Activated CD8-positive, alpha-beta T cell treated with anti-CD3 and anti-CD28 coated beads for 36 hours (primary cell): ENCODE measurements at places on chromosomes 2 and 18.

DNA sequence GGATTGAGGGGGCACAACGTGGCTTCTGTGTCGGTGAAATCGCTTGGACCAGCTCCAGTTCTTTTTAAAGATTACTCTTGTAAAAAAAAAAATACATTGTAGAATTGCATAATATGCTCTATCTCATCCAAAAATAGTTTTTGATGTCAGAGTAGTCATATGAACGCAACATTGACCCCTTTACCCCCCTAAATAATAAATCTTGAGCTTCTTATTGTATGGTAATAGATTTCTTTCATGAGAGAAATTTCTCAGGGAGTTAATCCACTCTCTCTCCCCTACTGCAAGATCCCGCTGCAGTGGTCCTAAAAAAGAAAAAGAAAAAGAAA lies 50.2 kb upstream of the PAIP2B start:
- H3K4me1 ChIP-seq: peaks cover 7% of the 10 kb centered on the region
- peaks cover 72% of the 10 kb centered on the region for H3K27me3 ChIP-seq
- H3K27ac ChIP-seq: no peak overlapping the region
- H3K36me3 ChIP-seq: no peaks in the 10 kb centered on the region

DNA sequence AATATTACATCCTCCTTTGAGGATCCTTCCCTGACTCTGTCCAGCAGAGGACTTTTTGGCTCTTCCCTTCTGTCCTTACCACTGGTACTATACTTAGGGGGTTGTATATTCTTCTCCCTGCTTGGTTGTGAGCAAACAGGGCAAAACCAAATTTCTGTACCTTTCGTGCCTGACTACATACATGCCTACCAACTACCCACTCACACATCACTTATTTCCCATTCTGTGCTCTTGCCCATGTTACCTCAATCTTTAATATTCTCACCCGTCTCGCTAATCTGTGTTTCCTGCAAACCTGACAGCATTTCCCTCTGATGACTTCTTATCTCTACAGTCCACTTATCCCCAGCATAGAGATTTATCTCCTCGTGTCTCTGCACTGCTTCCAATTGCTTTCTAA lies 58.6 kb downstream of the FTCDNL1 start:
- DNase-seq: no peak
- no peak overlapping the region for H3K27ac ChIP-seq
- H3K4me1 ChIP-seq: no peaks in the 10 kb centered on the region
- H3K4me3 ChIP-seq: no peak overlapping the region
- H3K36me3 ChIP-seq: no peaks in the 10 kb centered on the region

DNA sequence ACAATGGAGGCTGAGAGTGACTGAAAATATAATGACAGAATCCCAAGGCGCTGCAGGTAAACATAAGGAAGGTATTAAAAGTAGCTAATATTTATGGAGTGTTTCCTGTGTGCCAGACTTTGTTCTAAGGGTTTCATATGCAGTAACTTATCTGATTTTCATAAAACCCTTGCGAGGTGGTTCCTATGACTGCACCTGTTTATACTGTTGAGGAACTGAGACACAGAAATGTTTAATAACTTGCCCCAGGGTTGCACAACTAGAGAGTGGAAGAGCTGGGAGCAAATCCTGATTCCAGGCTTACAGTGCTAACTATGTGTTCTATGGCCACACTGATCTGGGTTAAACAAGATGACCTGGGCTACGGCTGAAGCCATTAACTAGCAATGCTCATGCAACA lies 2.4 kb downstream of the SP110 start:
- no peaks in the 10 kb centered on the region for H3K27me3 ChIP-seq
- peaks cover 49% of the 10 kb centered on the region for H3K4me1 ChIP-seq
- peak overlapping the region; percentile 90 for H3K4me3 ChIP-seq
- H3K27ac ChIP-seq: no peak overlapping the region
- no peak for DNase-seq

GRCh38 chr2:135094508-135094907 lies 42.4 kb downstream of the RAB3GAP1 start:
- peaks cover 27% of the 10 kb centered on the region for H3K36me3 ChIP-seq
- no peaks in the 10 kb centered on the region for H3K27me3 ChIP-seq
- H3K4me3 ChIP-seq: no peak overlapping the region
- H3K27ac ChIP-seq: no peak overlapping the region

DNA sequence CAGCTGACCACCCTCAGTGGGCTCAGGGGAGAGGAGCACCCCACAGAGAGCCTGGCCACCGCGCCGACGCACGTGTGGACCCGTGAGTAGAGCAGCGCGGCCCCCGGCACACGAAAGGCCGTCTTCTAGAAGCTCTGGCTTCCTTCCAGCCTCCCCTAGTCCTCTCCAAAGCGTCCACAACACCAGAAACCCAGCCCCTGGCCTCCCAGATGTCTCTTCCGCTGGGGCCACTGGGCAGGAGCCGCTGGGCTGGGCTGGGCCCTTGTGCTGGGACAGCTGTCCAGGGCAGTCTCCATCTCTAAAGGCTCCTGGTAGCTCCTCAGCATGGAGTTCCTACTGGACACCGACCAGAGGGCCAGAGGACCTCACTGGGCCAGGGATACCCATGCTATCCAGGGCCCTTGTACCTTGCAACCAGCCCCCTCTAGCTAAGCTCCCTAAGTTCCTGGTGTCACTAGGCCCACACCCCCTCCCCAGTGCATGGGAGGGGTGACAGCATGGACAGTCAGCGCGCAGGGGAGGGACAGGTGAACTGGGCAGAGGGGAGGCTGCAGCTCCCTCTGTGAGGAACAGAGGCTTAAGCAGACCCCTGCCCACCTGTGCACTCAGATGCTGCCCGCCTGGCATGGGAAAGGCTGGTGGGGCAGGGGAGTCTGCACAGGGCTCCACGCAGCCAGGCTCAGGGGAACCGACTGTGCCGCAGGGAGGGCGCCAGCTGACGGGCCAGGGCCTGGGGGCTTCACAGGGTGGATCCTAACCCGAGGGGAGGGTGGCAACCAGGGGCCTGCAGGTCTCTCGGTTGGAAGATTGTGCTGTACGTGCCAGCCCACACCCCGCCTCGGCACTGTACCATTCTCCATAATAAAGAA lies 32.9 kb downstream of the MTERF4 start:
- no peak overlapping the region for H3K27ac ChIP-seq
- no peaks in the 10 kb centered on the region for H3K27me3 ChIP-seq
- no peak overlapping the region for H3K4me3 ChIP-seq
- no peaks in the 10 kb centered on the region for H3K36me3 ChIP-seq
- H3K4me1 ChIP-seq: peaks cover 2% of the 10 kb centered on the region

GRCh38 chr2:188600536-188601210 lies 309.0 kb downstream of the GULP1 start:
- no peak overlapping the region for H3K27ac ChIP-seq
- H3K27me3 ChIP-seq: no peaks in the 10 kb centered on the region
- H3K36me3 ChIP-seq: no peaks in the 10 kb centered on the region
- no peaks in the 10 kb centered on the region for H3K4me1 ChIP-seq
- no peak overlapping the region for H3K4me3 ChIP-seq
- DNase-seq: no peak

DNA sequence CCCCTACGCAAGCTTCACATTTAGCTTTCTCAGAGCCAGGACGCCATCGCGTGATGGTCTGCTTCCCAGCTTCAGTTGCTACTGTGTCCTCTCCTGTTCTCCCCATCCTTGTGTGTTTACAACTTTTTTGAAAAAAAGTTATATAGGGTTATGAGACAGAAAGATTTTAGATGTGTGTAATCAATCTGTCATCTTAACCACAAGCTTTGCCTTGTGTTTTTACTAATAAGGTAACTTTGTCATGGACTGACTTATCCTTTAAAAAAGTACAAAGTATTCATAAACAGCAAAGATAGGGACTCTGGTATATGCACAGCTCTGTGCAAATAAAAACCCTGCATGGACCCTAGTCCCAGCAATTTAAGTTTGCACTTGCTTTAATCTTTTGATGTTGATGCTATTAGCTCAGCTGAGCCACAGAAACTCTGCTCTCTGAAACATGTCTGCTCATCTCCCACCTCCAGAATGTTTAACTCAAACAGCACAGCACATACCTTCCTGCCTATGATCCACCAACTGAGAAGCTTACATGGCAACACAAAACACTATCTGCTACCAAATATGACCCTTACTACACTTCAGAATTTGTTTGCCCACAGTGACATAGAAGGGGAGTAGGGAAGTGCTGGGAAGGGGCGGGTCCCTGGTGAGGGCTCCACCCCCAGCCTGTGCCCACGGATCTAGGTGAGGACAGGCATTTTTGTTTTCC lies 42.7 kb downstream of the SAP130 start:
- no peak for DNase-seq
- H3K36me3 ChIP-seq: peaks cover 38% of the 10 kb centered on the region
- no peak overlapping the region for H3K4me3 ChIP-seq
- H3K27ac ChIP-seq: no peak overlapping the region
- no peaks in the 10 kb centered on the region for H3K4me1 ChIP-seq
- H3K27me3 ChIP-seq: no peaks in the 10 kb centered on the region

GRCh38 chr2:42127425-42128424 lies 41.4 kb upstream of the EML4 start:
- H3K36me3 ChIP-seq: no peaks in the 10 kb centered on the region
- peak; percentile 40 for DNase-seq
- peaks cover 80% of the 10 kb centered on the region for H3K4me1 ChIP-seq
- H3K4me3 ChIP-seq: peak overlapping the region; percentile 55
- H3K27me3 ChIP-seq: no peaks in the 10 kb centered on the region

GRCh38 chr2:60891180-60891579 lies 9.8 kb downstream of the REL start:
- peaks cover 68% of the 10 kb centered on the region for H3K36me3 ChIP-seq
- H3K27ac ChIP-seq: peak overlapping the region; percentile 82
- peak overlapping the region; percentile 56 for H3K4me3 ChIP-seq
- H3K27me3 ChIP-seq: no peaks in the 10 kb centered on the region
- H3K4me1 ChIP-seq: peaks cover 65% of the 10 kb centered on the region

DNA sequence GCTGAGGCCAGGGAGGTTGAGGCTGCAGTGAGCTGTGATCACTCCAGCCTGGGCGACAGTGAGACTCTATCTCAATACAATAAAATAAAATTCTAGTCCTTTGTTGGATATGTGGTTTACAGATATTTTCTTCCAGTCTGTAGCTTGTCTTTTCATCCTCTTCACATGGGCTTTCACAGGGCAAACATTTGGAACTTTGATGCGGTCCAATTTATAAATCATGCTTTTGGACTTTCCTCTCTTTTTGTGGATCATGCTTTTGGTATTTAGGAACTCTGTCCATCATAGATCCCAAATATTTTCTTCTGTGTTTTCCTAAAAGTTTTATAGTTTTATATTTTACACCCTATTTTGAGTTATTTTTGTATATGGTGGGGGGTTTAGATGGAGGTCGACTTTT lies 14.9 kb downstream of the RAB10 start:
- DNase-seq: no peak
- H3K27ac ChIP-seq: no peak overlapping the region
- H3K4me1 ChIP-seq: peaks cover 64% of the 10 kb centered on the region
- H3K36me3 ChIP-seq: peaks cover 30% of the 10 kb centered on the region

GRCh38 chr18:26034850-26035497 lies 55.4 kb downstream of the SS18 start:
- no peak overlapping the region for H3K27ac ChIP-seq
- H3K4me3 ChIP-seq: no peak overlapping the region
- peaks cover 53% of the 10 kb centered on the region for H3K36me3 ChIP-seq
- H3K4me1 ChIP-seq: peaks cover 2% of the 10 kb centered on the region

DNA sequence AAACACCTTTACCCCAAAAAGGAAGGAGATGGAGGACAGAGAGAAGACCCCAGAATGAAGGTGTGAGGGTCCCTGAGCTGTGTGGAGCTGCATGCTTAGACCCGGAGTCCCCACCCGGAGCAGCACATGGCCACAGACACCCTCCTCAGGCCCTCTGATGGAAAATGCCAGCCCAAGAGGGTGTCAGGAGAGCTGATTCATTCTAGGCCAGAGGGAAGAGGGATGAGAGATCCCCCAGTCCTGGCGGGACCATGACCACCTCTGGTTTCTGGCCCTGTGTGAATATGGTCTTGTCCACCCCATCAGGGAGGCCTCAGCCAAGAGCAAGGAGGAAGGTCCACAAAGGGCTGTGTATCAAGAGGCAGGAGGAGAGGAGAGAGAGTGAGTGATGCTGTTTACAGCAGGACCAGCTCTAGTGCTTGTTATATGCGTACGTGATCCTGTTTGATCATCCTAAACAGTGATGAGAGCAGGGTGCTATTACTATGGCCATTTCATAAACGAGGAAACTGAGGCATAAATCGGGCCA lies 186.6 kb upstream of the HAAO start:
- H3K4me3 ChIP-seq: no peak overlapping the region
- no peaks in the 10 kb centered on the region for H3K27me3 ChIP-seq
- DNase-seq: no peak
- H3K4me1 ChIP-seq: peaks cover 10% of the 10 kb centered on the region
- H3K36me3 ChIP-seq: no peaks in the 10 kb centered on the region

- no peaks in the 10 kb centered on the region for H3K27me3 ChIP-seq
- H3K36me3 ChIP-seq: no peaks in the 10 kb centered on the region
- DNase-seq: no peak
These were observed 101.3 kb downstream of the RAD51AP2 start for GRCh38 chr2:17416884-17417391.

DNA sequence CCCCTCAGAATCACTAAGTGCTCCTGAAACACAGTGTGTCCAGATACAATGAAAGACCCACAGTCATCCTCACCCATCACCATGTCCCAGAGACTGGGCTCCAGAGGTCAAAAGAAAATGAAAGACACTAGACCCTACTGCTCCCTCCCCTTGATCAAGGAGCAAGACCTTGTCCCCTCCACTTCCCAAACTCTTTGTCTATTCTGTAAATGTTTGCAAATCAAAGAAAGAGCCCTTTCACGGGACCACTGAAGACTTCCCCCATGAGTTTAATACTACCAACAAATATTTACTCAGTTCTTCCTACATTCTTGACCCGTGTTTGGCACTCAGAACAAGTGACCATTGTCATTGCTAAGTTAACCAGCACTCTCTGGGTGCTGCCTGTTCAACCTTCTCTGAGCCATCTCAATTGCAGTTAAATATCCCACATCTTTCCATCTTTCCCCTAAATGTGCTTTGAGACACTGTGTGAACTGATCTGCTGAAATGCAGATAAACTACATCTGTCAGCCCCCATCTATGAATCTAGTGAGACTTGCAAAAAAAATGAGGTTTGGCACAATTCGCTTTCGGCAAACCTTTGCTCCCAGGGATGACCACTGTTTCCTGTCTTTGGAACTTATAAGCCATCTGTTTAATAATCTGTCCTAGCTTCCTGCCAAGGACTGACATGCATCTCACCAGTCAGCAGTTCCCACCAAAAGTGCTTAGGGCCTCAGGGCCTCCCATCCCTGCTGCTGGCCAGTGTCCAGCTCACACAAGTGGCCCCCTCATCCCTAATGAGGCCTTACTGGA lies 170.3 kb downstream of the GFPT1 start:
- no peak overlapping the region for H3K27ac ChIP-seq
- no peak overlapping the region for H3K4me3 ChIP-seq
- H3K27me3 ChIP-seq: peaks cover 2% of the 10 kb centered on the region
- H3K36me3 ChIP-seq: no peaks in the 10 kb centered on the region
- DNase-seq: no peak
